Brain microvascular endothelial cell (primary cell): ENCODE measurements at places on chromosomes 2 and 18.

DNA sequence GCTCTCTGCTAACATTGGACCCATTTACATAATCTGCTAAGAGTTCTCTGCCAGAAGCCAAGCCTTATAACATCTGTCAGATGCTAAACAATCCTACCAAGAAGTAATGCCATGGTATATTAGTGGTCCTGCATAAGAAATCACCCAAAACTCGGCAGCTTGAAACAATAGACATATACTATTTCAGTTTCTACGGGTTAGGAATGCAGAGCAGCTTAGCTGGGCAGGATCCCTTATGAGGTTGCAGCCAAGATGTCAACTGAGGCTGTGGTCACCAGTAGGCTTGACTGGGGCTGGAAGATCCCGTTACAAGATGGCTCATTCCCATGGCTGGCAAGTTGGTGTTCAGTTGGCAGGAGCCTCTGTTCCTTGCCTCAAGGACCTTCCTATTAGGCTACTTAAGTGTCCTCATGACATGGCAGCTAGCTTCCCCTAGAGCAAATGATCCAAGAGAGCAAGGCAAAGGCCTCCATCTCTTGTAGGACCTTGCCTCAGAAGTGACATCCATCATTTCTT lies 25.1 kb upstream of the SOS1 start:
- DNase-seq = no peak

DNA sequence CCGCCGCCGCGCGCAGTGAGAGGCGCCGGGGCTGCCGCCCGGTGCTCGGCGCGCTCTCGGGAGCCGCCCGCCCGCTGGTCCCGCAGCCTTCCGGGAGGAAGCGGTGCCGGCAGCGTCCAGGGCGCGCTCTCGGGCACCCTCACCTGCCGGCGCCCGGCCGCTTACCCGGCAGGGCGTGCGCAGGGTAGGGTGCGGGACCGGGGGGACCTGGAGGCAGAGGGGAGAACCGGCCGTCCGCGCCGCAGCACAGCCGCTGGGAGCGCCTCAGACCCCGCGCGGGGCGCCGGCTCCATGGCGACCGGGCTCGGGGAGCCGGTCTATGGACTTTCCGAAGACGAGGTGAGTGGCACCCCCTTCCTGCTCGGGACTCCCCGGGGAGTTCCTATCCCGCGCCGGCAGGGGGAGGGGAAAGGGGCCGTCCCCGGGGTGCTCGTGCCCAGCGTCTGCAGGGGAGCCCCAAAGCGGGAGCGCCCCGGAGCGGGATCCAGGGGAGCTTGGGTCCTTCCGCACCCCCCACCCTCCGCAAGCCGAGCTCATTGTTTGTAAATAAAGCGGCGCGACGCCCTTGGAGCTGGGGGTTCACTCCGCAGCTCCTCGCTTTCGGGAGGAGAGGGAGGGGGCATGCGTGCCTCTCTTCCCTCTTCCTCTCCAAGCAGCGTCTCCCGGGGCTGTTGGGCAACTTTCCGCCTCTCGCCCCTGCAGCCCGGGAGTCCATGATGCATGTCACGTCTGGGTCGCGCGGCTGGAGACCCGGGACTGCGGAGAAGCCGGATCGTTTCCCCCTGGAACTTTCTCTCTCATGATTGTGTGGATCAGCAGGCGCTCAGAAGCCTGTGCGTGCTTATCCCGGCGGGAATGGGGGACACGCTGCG lies 580 bp downstream of the NEDD4L start:
- DNase-seq = no peak

GRCh38 chr2:142993771-142994170 lies 116.3 kb downstream of the KYNU start:
- no peak for DNase-seq

DNA sequence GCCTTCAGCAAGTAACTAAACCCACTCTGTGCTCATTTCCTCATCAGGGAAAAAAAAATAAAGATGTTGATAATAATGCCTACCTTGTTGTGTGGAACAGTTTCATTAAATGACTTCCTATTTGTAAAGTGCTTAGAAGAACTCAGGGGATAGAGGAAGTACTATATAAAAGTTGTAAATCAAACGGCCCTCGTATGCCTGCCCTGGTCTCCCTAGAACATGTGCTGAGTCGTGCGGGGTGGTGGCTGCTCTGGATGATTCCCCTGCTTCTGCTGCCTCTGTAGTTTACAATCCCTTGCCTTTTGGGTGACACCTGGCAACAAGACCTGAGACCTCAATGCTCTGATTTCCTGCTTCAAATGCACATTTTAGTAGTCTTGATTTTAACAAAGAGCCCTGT lies 170.0 kb downstream of the CERS6 start:
- no peak for DNase-seq

DNA sequence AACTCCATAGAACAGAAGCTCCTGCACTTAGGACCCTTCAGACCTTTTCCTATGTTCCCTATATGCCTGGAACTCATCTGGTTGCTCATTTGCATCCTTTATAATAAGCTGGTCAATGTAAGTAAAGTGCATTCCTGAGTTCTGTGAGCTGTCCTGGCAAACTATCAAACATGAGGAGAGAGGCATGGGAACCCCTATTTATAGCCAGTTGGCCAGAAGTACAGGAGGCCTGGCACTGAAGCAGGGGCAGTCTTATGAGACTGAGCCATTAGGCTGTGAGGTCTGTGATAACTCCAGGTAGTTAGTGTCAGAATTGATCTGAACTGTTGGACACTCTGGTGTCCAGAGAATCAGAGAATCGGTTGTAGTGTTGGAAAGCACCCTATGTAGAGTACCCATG lies 88.4 kb downstream of the EHD3 start:
- DNase-seq = no peak

DNA sequence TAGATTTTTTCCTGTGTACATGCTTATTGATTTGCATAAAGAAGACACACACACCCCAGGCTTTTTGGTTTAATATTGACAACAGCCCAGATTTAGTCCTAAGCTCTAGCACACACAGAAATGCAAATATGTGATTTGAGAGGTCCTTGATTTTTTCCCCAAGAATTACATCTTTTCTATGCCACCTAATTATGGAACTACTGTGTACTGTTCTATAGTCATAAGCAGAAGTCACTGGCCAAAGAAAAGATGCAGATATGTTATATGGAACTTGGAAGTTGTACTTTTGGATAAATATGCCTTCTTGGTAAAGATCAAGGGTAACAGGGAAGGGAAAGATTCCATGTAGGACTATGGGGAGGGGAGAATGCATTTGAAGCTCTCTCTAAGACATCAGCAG lies 105.6 kb downstream of the SETBP1 start:
- no peak for DNase-seq

- peak; percentile 52 for DNase-seq
Measured at GRCh38 chr2:235607546-235608199, 113.8 kb downstream of the AGAP1 start.

GRCh38 chr18:79781331-79781941 lies 16.3 kb upstream of the KCNG2 start:
- no peak for DNase-seq

GRCh38 chr2:112960230-112960825 lies 17.5 kb upstream of the IL36G start:
- DNase-seq = no peak

DNA sequence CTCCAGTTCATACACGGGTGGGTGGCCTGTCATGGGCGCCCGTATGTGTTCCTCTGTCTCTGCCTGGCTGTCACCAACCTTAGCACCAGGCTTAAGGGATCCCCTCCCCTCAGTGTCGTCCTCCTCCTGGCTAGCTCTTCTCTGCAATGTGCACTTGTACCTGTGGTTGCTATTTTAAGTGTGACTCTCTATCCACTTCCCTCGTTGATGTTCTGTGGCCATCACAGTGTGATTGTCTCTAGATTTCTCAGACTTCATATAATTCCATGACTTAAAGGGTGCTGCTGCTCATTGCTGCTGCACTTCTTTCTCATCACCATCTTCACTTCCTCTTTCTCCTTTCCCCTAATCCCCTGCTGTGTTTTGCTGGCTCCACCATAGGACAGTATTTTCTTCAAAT lies 143.4 kb downstream of the EML6 start:
- no peak for DNase-seq

- no peak for DNase-seq
Measured at GRCh38 chr18:74290021-74290420, 1.7 kb downstream of the CYB5A start.

GRCh38 chr18:62767836-62768557 lies 52.7 kb downstream of the PHLPP1 start:
- no peak for DNase-seq

DNA sequence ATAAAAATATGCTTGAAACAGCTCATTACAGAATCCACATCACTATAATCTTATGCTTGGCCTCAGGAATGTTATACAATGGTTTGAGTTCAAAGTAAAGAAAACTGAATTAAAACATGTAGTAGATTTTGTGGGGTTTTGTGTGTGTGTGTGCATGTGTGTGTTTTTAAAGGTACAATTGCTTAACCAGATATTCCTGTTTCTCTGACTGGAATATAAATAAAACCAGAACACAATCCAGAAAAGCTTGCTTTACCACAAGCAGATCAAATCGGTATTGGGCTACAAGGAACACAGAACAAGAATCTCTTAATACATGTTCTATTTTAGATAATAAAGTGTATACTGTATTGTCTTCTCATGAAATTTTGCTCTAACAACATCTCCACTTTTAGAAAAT lies 110.0 kb downstream of the TMEM247 start:
- no peak for DNase-seq

- peak; percentile 60 for DNase-seq
Measured at GRCh38 chr18:46481048-46481846, 175.8 kb downstream of the LOXHD1 start.

- DNase-seq = no peak
Measured at GRCh38 chr18:10973567-10974203, 175.7 kb downstream of the PIEZO2 start.

GRCh38 chr18:68234131-68234530 lies 480.8 kb downstream of the TMX3 start:
- DNase-seq = peak; percentile 49

DNA sequence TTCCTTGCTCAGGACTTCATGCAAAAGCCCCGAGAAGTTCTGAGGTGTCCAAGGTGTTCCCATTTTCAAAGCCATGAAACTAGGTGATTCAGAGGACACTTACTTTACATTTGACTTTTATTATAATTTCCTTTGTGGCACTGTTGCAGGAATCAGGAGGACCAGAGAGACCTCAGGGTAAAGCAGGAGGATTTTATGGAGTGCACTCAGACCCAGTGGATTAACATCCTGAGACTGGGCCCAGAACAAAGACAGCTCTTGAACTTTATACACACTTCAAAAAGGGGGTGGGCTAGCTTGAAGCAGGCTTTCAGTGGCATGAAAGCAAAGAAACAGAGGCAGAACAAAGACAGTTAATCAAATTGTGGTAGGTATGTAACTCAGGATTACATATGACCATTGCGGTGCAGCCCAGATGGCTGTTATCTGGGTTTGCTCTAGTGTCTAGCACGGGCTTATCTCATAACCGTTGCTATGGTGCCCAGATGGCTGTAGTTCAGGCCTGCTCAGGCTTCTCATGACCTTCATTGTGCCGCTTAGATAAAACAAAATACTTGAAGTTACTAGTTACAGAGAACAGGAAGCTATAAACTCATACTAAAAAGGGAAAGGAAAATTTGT lies 39.4 kb downstream of the TMEM182 start:
- peak; percentile 10 for DNase-seq

DNA sequence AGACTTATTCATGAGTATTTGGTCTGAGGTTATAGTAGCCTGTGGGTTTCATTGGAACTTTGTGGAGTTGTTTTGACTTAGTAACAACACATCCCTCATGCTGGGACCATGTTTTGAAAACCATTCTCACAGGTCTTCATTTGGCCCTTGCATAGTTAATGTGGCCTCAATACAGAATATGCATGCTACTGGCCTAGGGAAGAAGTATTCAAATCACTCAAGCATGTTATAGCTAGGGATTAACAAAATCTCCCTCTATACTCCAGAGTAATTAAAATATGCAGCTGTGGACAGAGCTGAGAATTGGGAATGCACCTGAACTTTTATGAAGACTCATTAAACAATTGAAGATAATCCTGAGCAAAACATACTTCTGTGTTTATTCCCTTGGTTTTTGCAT lies 325.5 kb upstream of the CHAC2 start:
- DNase-seq = no peak

DNA sequence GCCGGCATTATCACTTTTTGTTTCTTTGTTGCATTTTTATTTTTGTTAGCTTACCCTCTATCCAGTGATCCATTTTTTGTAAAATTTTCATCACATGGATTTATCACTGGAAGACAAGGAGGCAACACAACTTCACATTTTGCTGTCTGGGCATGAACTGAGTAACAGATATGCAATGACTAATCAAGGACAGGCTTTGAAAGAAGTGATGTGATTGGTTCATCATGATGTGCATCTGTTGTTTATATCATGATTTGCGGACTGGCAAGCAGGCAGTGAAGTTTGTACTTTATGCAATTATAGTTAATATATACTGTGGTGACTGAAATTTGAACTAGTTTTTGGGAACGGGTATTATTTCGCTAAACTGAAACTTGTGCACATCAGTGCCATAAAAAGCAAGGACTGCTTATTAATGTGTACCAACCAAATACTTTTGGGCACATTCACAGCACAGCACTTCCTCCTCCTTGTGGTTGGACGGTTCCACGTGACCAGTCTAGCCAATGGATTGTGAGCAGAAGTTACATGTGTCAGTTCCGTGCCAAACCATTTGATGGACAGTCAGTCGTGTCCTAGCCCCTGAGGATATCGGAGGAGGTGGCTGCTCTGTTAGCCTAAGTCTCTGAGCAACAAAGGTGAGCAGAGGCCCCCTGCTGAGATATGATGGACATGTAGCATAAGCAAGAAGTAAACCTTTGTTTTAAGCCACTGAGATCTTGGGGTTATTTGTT lies 201.4 kb upstream of the SIX2 start:
- DNase-seq = no peak

DNA sequence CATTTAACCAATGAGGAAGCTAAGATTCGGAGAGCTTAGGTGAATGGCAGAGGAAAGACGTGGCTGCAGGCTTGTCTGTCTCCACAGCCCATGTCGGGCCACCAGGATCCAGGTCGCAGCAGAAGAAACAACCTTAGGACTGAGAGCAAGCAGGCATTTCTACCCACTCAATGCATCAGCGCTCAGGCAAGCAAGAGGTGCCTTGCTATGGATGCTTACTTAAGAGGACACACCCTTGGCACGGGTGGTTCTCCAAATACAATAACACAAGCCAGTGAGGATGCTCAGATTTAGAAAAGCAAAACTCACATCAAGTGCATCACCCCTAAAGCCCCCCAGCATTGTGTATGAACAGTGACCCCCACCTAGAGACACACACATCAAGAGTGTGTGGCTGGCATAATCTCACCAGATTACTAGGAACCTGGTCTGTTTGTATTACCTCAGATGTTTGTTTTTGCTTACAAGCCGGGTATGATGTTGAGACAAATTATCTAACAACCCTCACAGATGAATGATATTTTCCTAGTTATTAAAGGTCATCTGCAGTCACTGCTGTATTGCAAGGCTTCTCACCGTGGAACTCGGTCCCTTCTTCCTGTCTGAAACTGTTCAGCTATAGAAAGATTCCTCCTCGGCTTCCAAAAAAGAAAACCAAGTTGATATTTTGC lies 34.2 kb upstream of the NPAS2 start:
- DNase-seq = no peak

DNA sequence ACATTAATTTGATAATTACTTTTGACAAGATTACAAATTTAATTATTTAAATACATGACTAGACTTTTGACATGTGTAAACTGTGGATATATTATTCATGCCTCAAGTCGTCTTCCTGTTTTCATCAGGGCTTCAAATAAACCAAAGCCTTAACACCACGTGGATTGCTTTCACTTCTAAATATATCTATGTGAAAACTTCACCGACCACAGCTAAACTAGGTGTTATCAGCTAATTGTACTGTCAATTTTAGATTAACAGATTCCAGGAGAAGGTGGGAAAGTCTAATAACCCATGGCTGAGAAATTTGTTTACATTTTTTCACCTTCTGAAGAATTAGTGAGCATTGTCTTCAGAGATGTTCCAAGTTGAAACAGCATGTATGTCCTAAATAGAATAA lies 494.7 kb upstream of the FAM98A start:
- no peak for DNase-seq

GRCh38 chr2:20242727-20243377 lies 17.9 kb upstream of the SDC1 start:
- DNase-seq = no peak
